Mammary epithelial cell (primary cell): ENCODE measurements at places on chromosomes 3 and 15. TPM values are rescaled to one million over a fixed set of nuclear protein-coding genes. Genes with fewer than 3 reads are reported as not detected.

DNA sequence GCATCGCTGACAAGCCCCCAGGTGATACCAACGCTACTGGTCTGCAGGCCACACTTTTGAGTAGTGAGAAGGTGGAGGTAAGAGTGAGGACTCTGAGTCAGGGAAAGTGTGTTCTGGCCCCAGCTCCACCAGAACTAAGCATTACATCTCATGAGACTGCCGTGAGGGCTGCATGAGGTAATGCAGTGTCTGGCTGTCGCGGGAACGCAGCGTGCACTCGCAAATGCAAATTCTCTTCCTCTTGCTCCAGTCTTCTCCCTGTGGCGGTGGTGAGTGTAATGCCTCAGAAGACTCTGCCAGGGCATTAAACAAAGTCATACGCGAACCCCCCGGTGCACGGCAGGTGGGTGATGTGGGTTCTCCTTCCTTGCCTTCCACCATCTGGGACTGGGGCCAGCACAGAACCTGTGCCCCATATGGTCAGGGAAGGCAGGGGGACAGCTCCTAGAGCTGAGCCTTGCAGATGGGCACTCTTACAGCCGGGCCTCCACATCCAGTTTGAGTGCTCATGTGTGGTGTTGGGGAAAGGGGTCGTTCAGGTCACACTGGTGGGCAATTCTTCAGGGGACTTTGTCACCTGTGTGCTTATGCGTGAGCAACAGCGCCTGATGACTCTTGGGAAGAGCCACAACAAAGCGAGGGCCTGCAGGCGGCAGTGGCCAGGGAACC is 175.8 kb downstream of the XXYLT1 start:
- no peak for DNase-seq

DNA sequence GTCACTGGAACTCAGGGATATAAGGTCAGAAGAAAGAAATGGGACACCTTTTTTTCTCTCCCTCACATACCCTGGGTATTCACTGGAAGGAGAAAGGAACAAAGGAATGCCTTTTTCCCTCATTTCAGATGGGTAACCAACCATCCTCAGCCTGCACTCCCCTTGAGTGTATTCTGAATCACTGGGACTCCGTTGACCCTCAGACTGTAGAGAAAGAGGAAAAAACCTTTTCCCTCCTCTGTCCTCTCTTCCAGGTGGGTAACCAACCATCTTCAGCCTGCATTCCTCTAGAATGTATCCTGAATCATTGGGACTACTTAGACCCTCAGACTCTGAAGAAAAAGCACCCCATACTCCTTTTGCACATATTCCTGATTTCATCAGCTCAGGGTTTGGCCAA is 11.4 kb downstream of the PRR20G start:
- DNase-seq = no peak

GRCh38 chr3:61688307-61688984 is 127.1 kb downstream of the PTPRG start:
- no peak for DNase-seq

Gene DISP2
- total RNA-seq = 1.4 and 1.6 TPM in 2 replicates

GRCh38 chr15:73754461-73754860 is 1.3 kb upstream of the INSYN1 start:
- DNase-seq = no peak

Gene PLCL2
- 0.33 TPM for total RNA-seq

Gene PLA2G4E
- 0.45 TPM in 1 of 2 replicates, not detected in the other for total RNA-seq

DNA sequence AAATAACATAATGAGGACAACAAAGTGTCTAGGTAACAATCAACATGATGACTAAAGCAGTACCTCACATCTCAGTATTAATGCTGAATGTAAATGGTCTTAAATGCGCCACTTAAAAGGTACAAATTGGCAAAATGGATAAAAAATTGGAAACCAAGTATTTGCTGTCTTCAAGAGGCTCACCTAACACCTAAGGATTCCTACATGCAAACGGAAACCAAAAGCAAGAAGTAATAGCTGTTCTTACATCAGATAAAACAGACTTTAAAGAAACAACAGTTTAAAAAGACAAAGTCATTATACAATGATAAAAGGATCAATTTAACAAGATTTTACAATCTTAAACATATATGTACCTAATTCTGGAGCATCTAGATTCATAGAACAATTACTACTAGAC is 22.5 kb downstream of the CSNK1G1 start:
- no peak for DNase-seq

Gene SST
- not detected in 2 replicates for total RNA-seq

- DNase-seq = no peak
These were observed 859.4 kb upstream of the NR2F2 start for GRCh38 chr15:95470997-95471689.

Gene GOLGA6A
- not detected for total RNA-seq

Gene LSMEM2
- total RNA-seq = 0.19 TPM in 1 of 2 replicates, not detected in the other

DNA sequence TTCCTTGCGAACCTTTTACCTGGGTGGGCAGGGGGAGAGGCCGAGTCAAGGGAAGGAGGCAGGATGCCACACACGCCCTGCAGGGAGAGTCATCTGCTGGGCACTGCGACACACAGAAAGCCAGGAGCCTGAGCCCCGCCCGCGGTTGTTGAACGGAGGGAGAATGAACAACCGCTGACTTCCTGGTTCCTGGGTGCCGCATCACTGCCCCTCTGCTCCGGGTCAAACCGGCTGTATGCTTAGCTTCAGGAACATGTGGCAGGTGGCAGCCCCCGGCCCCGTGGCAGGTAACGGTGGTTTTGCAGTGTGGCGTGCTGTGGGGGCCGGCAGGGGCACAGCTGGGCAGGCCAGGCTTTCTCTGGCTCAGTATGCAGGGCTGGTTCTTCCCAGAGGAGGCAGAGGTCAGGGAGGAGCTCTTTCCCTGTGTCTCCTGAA is 33.4 kb downstream of the APBA2 start:
- DNase-seq = no peak
